ENCODE measurements at places on chromosomes 16 and 17.

DNA sequence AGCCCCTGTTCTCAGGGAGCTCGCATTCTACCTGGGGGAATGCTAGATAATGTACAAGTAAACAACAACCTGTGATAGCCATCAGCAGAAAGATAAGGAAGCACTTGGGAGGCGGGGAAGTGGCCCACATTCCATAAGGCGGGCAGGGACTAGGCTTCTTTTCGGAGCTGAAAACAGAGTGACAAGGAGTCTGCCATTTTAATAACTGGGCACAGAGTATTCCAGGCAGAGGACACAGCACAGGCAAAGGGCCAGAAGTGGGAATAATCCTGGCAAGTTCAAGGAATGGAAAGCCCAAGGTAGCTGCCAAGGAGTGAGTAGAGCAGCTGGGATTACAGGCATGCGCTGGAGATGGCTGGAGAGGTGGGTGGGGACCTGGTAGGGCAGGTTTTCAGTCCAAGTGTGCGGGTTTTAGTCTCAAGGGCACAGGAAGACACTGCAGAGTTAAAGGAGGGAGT is 24.3 kb downstream of the USP43 start:
- DNase-seq, result no peak

DNA sequence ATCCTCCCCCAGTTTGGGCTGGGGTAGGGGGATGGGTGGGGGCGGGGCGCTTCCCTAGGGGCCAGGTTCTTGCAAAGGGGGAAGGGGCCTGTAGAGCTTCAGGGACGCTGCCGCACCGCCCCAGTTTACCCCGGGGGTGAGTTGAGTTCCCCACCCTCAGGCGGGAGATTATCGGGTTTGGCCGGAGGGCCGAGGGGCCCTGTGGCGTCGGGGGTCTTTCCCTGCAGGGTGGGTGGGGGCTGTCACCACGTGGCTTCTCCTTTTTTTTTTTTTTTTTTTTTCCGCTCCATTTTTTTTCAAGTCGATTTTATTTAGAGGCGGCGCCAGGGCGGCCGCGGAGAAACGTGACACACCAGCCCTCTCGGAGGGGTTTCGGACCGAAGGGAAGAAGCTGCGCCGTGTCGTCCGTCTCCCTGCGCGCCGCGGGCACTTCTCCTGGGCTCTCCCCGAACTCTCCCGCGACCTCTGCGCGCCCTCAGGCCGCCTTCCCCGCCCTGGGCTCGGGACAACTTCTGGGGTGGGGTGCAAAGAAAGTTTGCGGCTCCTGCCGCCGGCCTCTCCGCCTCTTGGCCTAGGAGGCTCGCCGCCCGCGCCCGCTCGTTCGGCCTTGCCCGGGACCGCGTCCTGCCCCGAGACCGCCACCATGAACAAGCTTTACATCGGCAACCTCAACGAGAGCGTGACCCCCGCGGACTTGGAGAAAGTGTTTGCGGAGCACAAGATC is at the start of gene IGF2BP1:
IGF2BP1 (plus strand) TSS at position 283 of the 724 bp plus-strand sequence; CDS start at position 644, 361 bp downstream.
- DNase-seq, result no peak

GRCh38 chr16:55331648-55332185 is 7.7 kb downstream of the IRX6 start:
- DNase-seq, result no peak

- DNase-seq, result no peak
Measured at GRCh38 chr17:49832840-49833599, 14.8 kb downstream of the TAC4 start.

DNA sequence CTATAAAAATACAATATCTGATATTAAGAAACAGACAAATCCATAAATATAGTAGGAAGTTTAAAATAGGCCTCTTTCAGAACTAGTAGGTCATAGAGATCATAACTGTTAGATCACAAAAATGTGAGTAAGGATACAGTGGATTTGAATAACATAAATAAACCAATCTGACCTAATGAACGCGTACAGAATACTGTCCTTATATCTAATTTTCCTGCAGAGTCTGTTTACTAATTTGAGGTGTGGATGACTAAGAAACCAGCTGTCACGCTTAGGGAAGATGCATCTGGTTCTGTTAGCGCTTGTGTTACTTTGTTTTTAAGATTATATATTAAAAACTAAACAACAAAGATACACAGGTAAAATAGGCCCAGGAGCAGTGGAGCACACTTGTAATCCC is 14.8 kb downstream of the CPD start:
- DNase-seq, result no peak

- no peak for DNase-seq
Measured at GRCh38 chr17:64617125-64617780, 44.9 kb downstream of the SMURF2 start.

DNA sequence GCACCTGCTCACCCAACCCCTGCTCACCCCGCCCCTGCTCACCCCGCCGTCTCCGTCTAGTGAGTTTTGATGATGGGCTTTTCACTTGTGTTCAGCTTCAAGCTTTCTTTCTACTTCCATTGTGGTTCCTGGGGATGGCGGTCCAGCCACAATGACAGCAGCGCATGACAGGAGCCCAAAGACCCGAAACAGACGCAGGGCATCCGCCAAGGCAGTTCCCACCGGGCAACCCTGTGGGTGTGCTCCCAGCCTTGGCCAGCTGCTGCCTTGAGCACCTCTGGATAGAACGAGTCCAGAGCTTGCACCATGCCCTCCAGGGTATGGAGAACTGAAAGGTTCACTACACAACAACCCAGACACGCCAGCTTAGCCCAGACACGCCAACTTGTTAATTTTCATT is 92.9 kb upstream of the CHMP6 start:
- DNase-seq, result no peak

GRCh38 chr17:2724784-2725164 is 13.2 kb upstream of the CLUH start:
- DNase-seq, result no peak

GRCh38 chr16:16798504-16798903 is 419.6 kb downstream of the NPIPA7 start:
- no peak for DNase-seq

DNA sequence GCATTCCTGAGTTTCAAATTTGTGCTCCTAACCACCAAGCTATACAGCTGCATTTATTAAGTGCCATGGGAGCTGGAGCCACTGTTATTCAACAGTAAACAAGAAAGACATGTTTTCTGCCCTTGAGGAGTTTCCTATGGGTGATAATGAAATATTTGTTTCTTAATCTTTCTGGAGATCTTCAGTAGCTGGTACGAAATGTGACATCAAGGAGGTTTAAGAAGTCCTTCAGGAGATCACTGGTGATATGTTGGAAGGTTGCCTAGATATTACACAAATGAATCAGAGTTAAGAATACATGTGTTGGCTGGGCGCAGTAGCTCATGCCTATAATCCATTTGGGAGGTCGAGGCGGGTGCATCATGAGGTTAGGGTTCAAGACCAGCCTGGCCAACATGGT is 14.9 kb downstream of the RHOT1 start:
- DNase-seq, result no peak

DNA sequence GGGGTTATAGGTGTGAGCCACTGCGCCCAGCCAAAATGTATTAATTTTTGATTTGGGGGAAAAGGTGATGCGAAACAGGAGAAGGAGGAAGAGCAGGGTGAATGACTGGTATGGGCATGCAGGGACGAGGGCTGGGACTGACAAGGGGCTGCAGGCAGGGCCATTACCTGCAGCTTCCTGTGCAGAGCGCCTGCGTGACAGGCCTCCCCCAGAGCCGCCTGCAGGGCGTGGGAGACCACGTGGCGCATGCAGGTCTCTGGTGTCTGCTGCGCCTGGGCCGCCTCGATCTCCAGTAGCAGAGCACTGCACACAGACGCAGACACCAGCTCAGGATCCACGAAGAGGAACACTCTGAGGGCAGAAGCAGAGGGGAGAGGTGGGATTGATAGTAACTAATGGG is 32.4 kb downstream of the PIK3R6 start:
- no peak for DNase-seq

DNA sequence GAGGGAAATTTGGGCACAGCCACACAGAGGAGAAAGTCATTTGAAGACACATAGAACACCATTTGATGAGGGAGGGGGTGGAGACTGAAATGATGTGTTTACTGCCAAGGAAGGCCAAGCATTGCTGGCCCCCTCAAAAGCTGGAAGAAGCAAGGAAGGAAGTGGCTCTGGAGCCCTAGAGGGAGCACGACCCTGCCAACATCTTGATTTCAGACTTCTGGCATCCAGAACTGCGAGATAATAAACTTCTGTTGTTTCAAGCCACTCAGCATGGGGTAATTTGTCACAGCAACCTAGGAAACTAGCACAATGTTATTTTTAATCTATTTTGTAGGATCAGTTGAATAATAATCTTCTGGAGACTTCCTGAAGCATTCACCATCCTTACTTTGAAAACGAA is 314.8 kb upstream of the GOT2 start:
- no peak for DNase-seq

Measured in left ventricle myocardium inferior (tissue), 1 donor.